ENCODE measurements at places on chromosomes 2 and 18. TPM values are rescaled to one million over a fixed set of nuclear protein-coding genes. Genes with fewer than 3 reads are reported as not detected.

The KCNJ3 gene
- 0.78 TPM for total RNA-seq

The CERKL gene
- total RNA-seq = 0.66 TPM

DNA sequence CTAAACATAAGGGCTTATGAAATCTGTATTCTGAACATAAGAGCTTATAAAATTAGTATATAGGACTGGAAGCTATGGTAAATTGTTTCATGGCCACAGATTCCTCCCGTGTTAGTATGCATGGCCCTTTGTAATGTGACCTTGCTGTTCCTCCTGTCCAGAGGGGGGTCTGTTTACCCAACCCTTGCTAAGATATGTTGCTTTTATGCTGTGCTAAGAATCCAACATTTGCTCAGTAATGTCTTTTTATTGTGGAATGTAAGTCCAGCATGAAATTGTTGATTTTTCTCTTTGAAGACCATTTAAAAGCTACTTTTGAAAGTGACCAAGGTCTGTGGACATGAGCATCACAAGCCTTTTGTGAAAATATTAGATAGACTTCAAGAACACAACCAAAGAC lies 485.4 kb downstream of the PARD3B start:
- no peak for DNase-seq
- H3K36me3 ChIP-seq = no peaks in the 10 kb centered on the region
- H3K4me3 ChIP-seq = no peak overlapping the region
- H3K27ac ChIP-seq = no peak overlapping the region
- H3K4me1 ChIP-seq = peaks cover 5% of the 10 kb centered on the region

DNA sequence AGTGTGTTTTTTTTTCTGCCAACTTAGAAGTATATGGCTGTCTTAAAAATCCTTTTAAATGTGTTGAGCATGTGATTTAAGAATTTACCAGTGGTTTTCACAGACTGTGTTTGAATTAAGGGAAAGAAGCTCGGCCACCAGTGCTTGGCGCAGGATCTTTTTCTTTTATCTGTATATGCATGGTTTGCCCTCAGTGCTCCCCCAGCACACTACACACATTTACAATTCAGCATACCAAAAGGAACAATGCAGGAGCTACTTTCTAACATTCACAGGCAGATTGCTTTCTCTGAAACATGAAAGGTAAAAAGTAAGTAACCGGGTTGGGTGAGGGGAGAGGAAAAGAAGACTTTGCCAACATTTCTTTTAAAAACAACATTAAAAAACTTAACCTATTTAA lies 3.9 kb downstream of the SALL3 start:
- DNase-seq = no peak
- H3K27me3 ChIP-seq = no peaks in the 10 kb centered on the region
- no peak overlapping the region for H3K4me3 ChIP-seq
- no peak overlapping the region for H3K27ac ChIP-seq
- no peaks in the 10 kb centered on the region for H3K36me3 ChIP-seq
- H3K4me1 ChIP-seq = peaks cover 17% of the 10 kb centered on the region

DNA sequence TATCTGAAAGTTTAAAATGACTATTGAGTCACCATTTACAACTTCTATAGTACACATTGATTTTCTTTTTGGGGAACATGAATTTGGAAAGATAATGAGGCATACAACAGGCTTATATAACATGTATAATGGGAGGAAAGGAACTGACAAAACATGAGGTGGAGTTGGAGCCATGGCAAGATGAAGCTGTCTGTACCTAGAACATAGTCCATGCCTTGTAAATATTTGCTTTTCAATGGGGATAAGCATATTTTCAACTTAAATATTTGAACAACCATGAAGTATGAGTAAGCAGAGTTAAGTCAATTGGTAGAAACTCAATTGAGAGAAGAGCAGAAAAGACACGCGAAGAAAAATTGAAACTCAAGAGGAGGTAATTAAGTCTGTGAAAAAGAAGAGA lies 37.1 kb upstream of the GALNT13 start:
- no peak overlapping the region for H3K27ac ChIP-seq
- no peaks in the 10 kb centered on the region for H3K36me3 ChIP-seq
- no peaks in the 10 kb centered on the region for H3K4me1 ChIP-seq
- no peak overlapping the region for H3K4me3 ChIP-seq
